ENCODE measurements at places on chromosomes 13 and 19. TPM values are rescaled to one million over a fixed set of nuclear protein-coding genes. Genes with fewer than 3 reads are reported as not detected.
A peak's percentile ranks its signal among the peaks of the same experiment; 100 is the strongest.

The OVOL3 gene
- total RNA-seq, result not detected

DNA sequence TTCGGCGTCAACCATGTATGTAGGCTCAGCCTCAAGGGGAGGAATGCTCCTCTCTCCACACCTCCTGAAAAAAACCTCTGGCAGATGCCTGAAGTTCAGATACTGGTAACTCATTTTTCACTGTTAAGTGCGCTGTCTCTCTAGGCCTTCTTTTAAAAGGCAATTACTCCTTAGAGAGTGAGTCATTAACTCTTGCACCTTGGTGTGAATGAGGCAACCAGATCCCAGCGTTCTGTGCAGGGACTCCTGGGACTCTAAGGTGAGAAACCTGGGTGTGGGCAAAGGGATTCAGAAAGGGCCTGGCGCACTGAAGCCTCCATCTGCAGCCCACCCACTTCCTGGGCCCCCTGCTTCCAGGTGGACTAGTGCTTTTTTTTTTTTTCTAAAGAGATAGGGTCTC is 71.7 kb downstream of the SIAH3 start:
- peak; percentile 13 for DNase-seq

The WASF3 gene
- 14.4 TPM for total RNA-seq

DNA sequence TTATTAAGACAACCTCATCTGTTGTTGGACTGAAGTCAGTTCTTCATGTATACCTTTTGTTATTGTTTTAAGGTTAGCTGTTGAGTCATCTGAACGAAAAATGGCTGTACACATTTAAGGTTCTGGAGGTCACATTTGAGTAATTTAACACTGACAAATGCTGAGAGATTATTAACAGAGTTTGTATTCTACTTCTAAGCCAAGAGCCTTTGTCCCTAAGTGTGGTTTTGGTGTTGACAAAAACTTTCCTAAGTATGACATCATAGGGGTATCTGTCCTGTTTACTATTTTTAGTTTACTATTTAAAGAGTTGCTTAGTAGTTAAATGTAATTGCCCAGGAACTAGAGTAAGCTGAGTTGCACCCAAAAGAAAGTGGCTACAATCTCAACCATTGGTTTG is 71.9 kb downstream of the CDK8 start:
- DNase-seq, result no peak

The KCNC3 gene
- 2.0 TPM for total RNA-seq

GRCh38 chr19:40692212-40692551 is 1.7 kb upstream of the NUMBL start:
- no peak for DNase-seq

The FBXO17 gene
- 5.7 TPM for total RNA-seq

DNA sequence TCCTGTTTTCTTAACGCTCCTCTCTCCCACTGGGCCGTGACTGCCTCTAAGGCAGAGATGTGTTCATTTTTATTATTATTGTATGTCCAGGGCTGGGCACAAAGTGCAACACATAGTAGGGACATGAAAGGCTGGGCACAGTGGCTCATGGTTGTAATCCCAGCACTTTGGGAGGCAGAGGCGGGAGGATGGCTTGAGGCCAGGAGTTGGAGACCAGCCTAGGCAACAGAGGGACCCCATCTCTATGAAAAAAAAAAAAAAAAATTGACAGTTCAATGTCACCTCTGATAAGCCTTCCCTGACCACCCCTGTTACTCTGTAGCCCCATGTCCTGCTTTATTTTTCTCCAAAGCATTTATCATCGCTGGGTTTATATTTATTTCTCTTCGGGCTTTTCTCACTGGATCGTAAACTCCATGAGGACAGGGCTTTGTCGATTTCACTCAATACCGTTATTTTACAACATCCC is 481 bp upstream of the SAE1 start:
- DNase-seq, result no peak

- no peak for DNase-seq
Measured at GRCh38 chr19:7545904-7546303, 10.4 kb downstream of the PNPLA6 start.

The DLEU7 gene
- not detected for total RNA-seq

DNA sequence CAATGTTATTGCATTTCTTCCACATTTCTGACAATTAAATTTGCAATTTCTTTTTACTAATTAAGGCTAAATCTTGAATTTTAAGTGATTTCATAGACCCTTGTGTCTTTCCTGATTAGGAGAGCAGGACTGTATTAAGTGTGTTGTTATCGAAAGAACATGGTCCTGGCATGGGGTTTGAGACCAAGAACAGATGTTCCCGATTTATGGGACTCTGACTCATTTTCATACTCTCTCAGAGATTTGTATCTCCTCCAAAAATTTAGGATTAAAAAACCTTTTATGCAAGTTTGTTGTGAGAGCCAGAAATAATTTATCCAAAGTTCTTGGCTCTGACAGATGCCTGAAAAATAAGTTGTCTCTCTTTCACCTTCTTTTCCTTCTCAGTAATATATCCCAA is 589.3 kb upstream of the ARGLU1 start:
- no peak for DNase-seq

The ZNF85 gene
- 2.1 TPM for total RNA-seq

DNA sequence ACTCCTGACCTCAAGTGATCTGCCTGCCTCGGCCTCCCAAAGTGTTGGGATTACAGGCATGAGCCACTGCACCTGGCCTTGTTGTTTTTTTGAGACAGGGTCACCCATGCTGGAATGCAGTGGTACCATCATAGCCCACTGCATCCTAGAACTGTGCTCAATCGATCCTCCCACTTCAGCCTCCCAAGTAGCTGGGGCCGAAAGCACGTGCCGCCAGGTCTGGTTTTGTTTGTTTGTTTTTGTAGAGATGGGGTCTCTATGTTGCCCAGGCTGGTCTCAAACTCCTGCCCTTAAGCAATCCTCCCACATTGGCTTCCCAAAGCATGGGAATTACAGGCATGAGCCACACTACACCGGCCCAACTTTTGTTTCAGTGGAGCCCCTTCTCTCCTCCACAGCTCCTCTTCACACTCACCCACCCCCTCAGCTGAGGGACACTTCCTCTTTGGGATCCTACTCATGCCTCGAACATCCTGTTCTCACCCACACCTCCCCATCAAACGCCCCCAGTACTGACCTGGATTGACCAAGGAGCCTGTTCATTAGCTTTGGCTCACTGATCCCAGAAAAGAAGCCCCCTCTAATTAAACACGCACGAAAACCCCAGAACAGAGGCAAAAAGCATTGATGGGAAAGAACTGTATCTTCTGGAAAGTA is 12.8 kb upstream of the CERS4 start:
- DNase-seq, result no peak

Data from right atrium auricular region (tissue), 2 donors.